HT-29 (cell line): ENCODE measurements at places on chromosomes 2 and 18. TPM values are rescaled to one million over a fixed set of nuclear protein-coding genes. Genes with fewer than 3 reads are reported as not detected.
A peak's percentile ranks its signal among the peaks of the same experiment; 100 is the strongest.

DNA sequence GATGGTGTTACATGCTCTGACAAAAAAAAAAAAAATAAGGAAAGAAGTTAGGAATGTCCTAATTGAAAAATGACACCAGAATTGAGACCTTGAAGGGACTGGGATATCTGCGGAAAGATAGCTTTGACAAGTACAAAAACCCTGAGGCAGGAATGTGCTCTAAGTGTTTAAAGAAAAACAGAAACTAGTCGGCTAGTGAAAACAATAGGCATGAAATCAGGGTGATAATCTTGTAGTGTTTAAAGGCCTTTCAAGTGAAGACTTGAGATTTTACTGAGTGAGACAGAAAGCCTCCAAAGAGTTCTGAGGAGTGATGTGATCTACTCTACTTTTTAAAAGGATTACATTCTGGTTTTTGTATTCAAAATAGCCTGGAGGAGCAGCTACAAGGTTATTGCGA lies 107.4 kb downstream of the COBLL1 start:
- DNase-seq: no peak

- no peak for DNase-seq
Measured at GRCh38 chr2:232286001-232286868, 92.3 kb upstream of the ALPP start.

- DNase-seq: peak; percentile 60
Measured at GRCh38 chr2:20027260-20027677, 14.8 kb upstream of the MATN3 start.

DNA sequence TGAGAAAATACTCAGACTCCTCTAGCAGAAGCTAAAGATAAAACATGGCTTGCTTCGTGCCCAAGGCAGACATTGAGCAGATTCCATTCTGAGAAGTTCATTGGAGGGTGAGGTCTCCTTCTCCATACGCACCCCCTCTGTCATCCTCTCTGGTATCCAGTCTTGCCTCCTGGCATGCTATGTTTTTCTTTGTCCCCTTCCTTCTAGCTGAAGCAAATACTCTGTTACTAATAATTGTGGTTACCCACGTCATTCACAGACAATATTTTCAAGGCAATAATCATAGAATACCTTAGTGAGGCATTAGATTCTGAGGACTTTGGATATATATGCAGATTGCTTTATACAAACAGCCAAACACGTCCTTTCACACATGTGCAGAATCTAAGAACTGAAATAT lies 66.2 kb upstream of the KLF7 start:
- DNase-seq: no peak

DNA sequence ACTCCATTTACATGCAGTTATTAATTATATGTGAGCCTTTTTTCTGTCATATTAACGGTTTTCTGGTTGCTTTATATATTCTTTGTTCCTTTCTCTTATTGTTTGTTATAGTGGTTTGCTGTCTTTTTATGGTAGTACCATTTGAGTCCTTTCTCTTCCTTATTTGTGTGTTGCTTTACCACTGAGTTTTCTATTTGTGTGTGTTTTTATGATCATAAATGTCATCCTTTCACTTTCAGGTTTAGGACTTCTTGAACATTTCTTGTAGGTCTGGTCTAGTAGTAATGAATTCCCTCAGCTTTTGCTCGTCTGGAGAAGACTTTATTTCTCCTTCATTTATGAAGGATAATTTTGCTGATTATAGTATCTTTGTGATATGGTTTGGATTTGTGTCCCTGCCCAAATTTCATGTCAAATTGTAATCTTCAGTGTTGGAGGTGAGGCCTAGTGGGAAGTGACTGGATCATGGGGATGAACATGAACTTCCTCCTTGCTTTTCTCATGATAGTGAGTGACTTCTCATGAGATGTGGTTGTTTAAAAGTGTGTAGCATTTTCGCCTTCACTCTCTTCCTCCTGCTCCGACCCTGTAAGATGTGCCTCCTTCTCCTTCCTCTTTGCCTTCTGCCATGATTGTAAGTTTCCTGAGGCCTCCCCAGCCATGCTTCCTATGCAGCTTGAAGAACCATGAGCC lies 11.5 kb downstream of the GCC2 start:
- no peak for DNase-seq

DNA sequence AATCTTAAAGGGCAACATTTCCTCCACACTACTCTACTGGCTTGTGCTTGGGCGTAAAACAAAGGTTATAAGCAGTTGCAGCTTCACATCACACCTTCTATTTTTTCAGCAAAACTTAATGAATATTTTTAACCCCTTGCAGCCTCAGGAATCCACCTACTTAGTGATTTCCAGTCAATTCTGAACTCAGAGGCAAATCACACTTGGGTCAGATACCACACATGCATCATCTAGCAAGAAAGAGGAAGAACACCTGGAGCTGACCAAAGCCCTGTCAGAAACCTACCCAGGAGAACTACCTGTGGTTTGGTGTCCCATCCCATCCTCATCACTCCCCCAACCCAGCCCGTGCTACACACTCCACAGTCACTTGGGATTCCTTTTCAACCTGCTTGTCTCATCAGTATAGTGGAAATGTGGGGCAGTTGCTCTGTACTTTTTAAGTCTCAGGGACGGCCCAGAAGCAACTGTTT lies 25.5 kb downstream of the PIAS2 start:
- no peak for DNase-seq

GRCh38 chr18:61335684-61336555 lies 2.7 kb downstream of the CDH20 start:
- DNase-seq: no peak

DNA sequence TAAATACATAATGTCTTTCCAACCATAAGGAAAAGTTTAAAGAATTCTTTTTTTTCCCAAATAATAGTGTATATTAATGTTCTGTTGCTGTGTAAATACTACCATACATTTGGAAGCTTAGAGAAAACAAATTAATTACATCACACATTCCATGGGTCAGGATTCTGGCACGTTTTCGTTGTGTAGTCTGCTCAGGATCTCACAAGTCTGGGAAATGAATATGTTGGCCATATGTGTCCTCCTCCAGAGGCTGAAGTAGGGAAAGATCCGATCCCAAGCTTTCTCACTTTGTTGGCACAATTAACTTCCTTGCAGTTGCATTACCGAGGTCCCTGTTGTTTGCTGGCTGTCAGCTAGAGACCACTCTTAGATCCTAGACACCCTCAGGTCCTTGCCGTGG lies 83.9 kb downstream of the RPRM start:
- DNase-seq: no peak

- peak; percentile 23 for DNase-seq
Measured at GRCh38 chr18:21703241-21703820, 1.2 kb downstream of the ABHD3 start.

- DNase-seq: no peak
Measured at GRCh38 chr2:11559786-11560155, 25.9 kb downstream of the GREB1 start.

DNA sequence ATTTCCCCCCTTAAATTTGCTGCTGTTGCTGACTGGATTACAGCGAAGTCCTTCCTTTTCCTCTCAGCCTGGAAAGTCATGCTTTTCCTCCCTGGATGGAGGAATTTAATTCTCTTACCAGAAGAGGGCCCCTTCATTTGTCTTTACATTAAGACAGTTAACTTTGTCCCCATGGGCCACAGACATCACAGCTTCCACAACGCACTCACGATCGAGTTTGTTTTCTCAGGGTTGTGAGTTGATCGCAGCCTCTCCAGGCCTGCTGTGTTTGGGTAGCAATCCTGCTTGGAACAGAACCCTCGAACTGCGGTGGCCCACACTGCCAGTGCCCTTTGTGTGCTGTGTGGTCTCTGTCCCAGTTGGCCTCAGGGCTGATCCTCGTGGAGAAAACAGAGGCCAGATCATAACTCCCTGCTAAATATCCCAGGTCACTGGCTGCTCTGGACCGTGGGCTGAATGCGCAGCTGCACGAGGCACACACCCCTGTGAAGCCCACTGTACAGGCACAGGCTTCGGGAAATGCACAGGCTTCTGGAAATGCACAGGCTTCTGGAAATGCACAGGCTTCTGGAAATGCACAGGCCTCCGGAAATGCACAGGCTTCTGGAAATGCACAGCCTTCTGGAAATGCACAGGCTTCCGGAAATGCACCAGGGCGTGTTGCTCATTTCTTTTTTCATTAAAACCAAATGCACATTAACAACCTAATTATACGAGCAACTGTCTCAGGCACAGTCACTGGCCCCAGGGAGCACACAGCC lies 2.2 kb upstream of the PDIA6 start:
- DNase-seq: no peak

GRCh38 chr2:109277406-109277805 lies 148.4 kb downstream of the SH3RF3 start:
- DNase-seq: no peak

- no peak for DNase-seq
Measured at GRCh38 chr2:192236136-192236535, 41.4 kb upstream of the TMEFF2 start.

DNA sequence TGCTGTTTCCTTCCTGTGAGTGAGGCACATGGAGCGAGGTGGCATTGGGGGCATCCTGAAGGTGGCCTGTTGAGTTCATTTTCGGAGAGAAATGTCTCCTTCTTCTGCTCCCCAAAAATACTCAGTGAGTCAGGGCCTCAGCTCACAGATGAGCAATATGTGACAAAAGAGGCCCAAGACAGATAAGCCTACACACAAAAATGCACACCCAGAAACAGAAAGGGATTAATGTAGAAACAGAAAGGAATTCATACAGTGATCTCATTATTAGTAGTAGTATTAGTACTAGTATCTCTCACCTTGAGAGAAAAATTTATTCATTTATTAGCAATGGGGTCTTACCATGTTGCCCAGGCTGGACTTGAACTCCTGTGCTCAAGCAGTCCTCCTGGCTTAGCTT lies 5.1 kb downstream of the GPR75 start:
- DNase-seq: no peak

- DNase-seq: no peak
Measured at GRCh38 chr2:44932564-44933392, 8.7 kb upstream of the SIX3 start.

DNA sequence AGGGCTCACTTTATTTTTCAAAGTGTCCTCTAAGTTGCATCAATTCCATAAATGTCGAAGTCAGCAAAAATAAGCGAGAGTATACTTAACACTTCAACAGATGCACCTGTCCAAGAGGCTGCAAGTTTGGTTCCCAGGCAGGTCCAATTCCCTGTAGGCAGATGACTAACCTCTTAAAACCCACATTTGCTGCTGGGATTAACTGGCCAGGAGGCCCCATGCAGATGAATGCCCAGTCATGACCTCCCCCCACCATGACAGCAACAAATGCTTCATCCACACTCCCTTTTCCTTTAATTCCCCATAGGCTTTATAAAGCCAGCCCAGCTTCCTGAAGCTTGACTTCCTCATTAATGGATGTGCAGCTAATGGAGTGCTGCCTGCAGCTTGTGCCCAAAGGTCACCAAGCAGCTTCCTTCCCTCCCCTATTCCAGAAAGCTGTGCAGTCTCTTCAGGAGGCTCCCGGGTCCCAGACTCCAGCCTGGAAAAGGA lies 35.7 kb downstream of the REEP1 start:
- no peak for DNase-seq

- DNase-seq: no peak
Measured at GRCh38 chr2:219724628-219725027, 97.2 kb downstream of the SLC4A3 start.

GRCh38 chr2:41116106-41116797 lies 664.4 kb upstream of the SLC8A1 start:
- DNase-seq: no peak

- DNase-seq: no peak
Measured at GRCh38 chr2:216740557-216741222, 45.3 kb upstream of the IGFBP5 start.

GRCh38 chr18:22822024-22822423 lies 111.1 kb upstream of the RBBP8 start:
- DNase-seq: no peak

GRCh38 chr2:11582612-11582861 lies 48.7 kb downstream of the GREB1 start:
- DNase-seq: no peak

DNA sequence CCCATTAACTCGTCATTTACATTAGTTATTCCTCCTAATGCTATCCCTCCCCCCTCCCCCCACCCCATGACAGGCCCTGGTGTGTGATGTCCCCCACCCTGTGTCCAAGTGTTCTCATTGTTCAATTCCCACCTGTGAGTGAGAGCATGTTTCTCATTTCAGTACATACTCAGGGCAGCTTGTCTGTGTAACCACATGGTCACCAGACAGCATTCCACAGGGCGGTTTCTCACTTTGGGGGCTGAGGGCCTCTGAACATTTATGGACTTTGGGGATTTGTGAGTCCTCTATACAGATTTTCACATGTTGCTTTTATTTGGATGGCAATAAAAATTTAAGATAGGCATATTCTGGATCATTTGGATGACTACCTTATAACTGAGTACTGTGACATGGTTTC lies 84.0 kb downstream of the LYPD6B start:
- no peak for DNase-seq

DNA sequence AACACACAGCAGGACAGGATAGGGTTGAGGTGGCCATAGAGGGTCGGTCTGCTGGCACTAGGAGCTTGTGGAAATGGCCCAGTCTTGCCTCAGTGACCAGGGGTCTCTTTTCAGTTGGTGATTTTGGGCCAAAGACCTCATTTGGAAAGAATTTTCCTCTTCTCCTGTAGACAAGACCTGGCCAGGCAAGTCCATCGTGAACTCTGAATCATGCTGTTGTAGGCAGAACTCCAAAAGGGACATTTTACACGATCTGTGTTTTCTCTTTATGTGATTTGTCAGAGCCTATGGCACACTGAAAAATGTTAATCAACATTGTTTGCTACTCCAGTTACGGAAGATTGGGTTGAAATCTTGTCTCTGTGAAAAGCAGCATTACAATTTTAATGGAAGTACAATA lies 126.1 kb upstream of the PXDN start:
- no peak for DNase-seq

DNA sequence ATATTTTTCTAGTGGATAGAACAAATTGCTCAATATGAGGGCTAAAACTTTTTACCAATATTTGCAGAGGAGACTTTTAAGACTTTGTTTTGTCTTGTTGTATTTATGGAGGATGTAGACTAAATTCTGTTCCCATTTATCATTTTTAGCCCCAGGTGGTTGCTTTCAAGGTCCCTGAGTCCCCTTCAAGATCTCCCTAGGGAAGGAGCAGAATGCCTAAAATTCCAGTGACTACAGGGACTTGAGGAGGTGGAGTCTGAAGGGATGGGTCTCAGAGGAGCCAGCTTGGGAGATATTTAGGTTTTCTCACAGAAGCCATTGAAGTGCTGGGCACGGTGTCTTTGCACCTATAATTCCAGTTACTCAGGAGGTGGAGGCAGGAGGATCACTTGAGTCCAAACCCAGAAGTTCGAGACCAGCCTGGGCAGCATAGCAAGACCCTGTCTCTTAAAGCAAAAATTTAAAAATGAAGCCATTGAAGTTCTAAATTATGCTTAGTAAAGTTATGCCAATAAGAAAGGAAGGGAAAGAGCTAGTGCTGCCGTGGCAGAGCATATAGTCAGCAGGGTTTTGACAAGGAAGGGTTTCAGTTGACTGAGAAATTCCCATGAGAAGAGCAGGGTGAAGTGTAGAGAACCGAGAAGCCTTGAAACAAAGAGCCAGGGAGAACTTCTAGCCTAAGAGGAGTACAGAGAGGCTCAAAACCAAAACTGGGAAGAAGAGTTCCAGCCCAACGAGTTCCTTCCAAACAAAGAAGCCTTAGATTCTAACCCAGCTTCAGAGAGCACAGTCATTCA lies 43.4 kb downstream of the COMMD1 start:
- DNase-seq: no peak

WDR75 gene
- total RNA-seq: 24.5 and 26.7 TPM in 2 replicates

FBXO41 gene
- total RNA-seq: 18.0 and 26.8 TPM in 2 replicates

REG3A gene
- not detected in 2 replicates for total RNA-seq

ST8SIA5 gene
- not detected in 2 replicates for total RNA-seq

IL1RN gene
- total RNA-seq: 12.0 and 13.3 TPM in 2 replicates

EPG5 gene
- 4.5 and 6.6 TPM in 2 replicates for total RNA-seq

KCNJ13 gene
- total RNA-seq: not detected in 2 replicates

PGAP1 gene
- 2.7 and 2.9 TPM in 2 replicates for total RNA-seq

ANO7 gene
- total RNA-seq: 3.0 and 4.1 TPM in 2 replicates

RNF152 gene
- not detected in 2 replicates for total RNA-seq

SGO2 gene
- total RNA-seq: 3.9 and 5.3 TPM in 2 replicates
